Liver (tissue), 10 donors: ENCODE measurements at places on chromosomes 16 and 17.
A peak's percentile ranks its signal among the peaks of the same experiment; 100 is the strongest.

DNA sequence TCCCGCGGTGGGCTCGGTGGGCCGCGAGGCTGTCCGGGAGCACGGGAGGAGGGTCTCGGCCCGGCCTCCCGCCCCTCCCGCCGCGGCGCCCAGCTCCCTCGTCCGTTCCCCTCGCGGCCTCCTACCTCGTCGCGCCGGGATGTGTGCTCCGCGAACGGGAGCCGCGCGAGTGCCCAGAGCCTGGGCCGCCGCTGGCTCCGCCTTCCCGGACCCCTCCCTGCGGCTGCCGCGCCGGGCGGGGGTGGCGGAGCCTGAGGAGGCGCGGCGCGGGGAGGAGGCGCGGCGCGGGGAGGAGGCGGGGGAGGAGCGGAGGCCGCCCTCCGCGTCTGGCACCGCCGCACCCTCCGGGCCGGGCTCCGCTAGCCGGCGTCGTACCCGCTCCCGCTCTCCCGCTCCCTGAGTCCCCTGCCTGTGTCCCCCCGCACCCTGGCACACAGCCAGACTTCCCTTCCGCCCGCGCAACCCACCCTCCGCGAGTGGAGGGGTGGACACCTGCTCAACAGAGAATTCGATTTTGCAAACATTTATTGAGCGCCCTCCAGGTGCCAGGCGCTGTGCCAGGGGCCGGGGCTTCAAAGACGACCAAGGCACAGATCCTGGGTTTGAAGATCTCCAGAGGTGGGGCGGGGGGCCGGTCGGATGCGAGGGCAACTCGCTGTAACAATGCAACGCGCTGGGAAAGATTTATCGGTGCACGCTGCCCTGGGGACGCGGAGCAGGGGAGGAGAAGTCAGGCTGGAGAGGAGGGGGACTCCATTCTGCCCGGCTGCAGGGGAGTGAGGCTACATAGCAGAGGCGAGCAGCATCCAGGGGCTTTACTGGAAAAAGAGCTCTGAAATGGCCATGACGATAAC, at the start of gene MPP3:
Gene MPP3 (minus strand): TSS at position 171 of the 854 bp plus-strand sequence. CDS start 1,240 bp downstream, outside the sequence.
- DNase-seq, result peak; percentile 46

GRCh38 chr16:9844361-9844760, 337.9 kb downstream of the GRIN2A start:
- no peak for DNase-seq

- peak; percentile 41 for DNase-seq
Measured at GRCh38 chr16:78249056-78249455, 149.6 kb downstream of the WWOX start.

DNA sequence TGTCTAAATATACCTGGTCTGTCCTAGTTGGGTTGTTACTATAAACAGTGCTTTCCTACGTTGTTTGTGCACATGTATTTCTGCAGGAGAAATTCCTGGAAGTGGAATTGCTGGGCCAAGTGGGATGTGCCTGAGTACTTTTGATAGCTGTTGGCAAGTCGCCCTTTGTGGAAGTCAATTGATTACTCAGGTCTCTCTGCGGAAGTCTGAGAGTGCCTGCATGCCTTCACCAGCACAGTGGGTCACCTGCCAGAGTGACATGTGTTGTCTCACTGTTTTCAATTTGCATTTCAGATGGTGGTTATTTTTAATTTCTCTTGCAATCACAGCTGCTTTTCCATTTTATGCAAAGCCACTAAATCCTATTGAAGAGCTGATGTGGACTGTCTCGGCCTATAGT, 2.3 kb upstream of the MVD start:
- DNase-seq, result no peak

DNA sequence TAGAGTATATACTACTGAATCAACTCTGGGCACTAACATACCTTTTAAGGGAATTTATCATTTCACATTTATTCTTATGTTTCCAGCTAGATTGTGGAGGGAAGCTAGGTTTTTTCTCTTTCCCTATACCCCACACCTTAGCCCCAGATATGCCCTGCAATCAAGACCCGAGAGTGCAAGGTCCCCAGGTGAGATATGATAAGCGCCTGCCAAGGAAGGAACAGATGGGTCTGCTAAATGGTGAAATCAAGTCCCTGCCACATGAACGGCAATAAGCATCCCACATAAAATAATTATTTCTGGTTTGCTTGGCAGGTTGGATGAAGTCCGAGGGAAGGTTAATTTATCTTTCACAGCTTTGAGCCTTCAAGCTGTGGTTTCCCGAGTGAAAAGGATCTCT, 195.5 kb downstream of the TOX3 start:
- DNase-seq, result no peak

- DNase-seq, result no peak
Measured at GRCh38 chr16:21937336-21937829, 15.8 kb upstream of the UQCRC2 start.

GRCh38 chr16:8694795-8695728, 20.6 kb downstream of the ABAT start:
- DNase-seq, result no peak

GRCh38 chr17:16879686-16880085, 92.2 kb downstream of the TNFRSF13B start:
- DNase-seq, result no peak

GRCh38 chr17:32010114-32010513, 2.9 kb downstream of the LRRC37B start:
- DNase-seq, result no peak

DNA sequence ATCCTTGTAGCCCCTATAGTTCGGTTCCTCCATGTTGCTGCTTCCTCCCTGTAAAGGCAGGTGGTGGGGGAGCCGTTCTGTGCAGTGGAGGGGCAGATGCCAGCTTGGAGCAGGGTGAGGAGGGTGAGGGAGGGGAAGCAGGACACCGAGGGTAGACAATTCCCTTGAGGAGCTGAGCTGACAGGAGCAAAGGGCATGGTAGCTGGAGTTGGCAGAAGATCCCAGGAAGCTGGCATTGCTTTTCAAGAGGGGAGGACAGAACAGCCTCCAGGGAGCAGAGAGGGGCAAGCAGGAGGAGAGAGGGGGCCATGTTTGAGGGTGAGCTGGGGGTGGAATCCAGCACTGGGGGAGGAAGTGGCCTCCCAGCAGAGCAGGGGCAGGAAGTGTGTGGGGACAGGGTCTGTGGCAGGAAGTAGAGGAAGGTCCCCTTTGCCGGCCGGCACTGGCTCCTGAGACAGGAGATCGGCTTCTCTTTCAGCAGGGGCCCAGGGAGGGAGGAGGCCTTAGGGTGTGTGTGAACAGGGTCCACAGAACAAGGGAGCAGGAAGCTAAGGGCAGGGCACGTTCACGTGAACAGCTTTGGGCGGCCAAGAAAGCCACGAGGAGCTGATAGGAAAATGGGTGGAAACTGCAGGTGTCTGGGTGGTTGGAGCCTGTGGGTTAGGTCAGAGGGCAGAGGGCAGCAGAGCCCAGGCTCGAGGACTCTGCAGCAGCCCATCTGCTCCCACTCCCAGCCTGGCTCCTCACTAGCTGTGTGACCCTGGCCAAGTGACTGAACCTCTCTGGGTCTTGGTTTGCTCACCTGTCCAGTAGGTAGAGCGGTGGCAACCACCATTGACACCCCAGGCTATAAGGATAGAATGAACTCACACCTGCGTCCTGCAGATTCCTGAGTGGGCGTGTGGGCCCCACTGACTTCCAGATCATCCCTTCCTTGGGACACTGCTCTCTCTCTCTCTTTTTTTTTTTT, 17.5 kb upstream of the SPNS2 start:
- DNase-seq, result no peak

DNA sequence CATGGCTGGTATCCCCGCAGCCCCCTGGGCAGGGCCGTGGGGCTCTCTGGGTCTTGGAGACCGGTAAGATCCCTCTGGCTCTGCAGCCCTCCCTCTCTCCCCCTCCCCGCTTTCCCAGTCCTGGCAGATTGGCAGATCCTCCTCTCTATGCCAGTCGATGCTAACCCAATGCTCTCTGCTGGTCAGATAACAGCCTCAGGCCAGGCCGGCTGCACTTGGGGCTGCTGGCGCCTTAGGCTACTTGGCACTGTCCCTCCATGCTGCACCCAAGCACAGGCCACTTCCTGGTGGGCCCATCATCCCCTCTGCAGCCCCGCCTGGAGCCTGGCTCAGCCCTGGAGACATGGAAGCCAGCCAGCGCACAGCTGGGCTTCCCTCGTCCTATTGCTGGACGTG, 81.7 kb downstream of the RTN4RL1 start:
- no peak for DNase-seq

DNA sequence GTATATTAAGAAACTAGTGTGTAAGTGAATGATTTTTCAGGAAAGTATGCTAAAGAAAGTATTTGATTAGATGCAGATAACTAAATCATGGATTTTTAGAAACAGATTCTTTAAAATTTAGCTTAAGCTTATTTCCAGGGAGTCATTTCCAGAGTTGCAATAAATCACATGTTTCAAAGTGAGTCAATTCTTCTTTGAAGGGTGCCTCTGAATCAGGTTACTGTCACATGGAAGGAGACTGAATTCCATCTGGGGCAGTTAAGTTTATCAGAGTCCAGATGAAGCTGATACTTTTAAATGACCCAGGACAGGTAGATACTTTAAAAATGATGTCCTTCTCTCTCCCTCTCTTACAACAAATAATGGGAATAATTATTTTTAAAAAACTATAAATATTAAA, 5.0 kb downstream of the MFSD11 start:
- DNase-seq, result no peak

GRCh38 chr16:65201511-65201910, 79.6 kb upstream of the CDH11 start:
- DNase-seq, result no peak

GRCh38 chr17:68753985-68754769, 153.0 kb upstream of the FAM20A start:
- no peak for DNase-seq

DNA sequence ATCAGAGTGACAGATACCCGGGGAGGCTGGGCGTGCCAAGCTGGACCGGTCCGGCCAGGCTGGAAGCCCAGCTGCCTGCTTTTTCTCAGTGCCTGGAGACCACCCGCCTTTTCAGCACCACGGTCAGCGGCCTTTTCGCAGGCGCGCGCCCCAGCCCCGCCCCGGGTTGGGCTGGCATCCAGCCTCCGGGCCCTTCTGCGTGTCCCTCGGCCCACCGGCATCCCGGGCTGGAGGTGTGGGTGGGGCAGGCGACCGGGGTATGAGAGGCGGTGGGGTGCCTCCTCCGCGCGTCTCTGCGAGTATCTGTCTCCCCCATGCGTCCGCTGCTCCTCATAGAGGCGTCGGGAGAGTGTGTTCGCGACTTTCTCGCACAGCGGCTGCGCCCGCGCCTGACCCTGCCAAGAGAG, 102.5 kb downstream of the MRM1 start:
- peak; percentile 82 for DNase-seq

DNA sequence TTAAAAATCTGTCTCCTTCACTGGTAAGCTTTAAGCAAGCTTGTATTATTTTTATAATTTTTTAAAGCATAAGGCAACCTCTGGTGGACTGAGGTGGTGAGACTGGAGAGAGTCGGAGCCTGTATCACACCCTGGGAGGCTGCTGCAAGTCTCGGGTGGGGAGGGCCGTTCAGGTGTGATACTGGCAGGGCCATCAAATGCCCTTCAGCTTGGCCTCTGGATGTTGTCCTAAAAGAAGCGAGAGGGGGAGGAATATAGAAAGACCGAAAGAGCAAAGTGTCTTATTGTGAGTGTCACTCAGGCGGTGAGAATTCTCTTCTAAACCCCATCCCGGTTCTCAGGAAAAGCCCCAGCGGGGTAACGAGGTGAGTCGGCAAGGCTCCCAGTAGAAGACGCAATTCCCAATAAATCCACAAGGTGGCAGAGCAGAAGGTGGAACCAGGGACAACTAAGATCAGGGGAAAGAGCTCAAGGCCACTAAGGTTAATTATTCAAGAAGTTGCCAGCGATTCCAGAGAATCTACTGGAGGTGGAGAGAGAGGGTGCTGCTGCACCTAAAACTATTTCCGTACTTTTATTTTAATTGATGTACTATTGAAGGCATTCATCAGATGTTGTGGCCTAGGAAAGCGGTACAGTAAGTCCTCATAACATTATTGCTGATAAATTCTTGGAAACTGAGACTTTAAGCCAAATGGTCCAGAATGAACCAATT, 14.1 kb downstream of the C17orf67 start:
- peak; percentile 72 for DNase-seq

DNA sequence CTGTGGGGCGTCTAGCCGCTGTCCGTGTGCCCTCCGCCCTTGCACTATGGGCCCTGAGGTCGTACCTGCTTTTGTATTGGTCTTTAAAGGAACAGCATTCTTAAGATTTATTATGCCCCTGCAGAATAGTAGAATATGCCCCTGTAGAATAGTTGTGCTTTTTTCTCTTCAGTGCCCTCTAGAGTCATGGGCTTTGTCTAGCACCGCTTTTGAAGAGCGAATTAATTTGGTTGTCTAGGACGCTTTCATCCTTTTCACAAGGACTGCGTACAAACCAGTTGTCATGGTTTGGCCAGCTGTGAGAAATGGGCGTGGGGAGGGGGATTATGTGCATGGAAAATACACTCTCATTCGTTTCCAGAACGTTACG, 621 bp downstream of the CEP95 start:
- no peak for DNase-seq

DNA sequence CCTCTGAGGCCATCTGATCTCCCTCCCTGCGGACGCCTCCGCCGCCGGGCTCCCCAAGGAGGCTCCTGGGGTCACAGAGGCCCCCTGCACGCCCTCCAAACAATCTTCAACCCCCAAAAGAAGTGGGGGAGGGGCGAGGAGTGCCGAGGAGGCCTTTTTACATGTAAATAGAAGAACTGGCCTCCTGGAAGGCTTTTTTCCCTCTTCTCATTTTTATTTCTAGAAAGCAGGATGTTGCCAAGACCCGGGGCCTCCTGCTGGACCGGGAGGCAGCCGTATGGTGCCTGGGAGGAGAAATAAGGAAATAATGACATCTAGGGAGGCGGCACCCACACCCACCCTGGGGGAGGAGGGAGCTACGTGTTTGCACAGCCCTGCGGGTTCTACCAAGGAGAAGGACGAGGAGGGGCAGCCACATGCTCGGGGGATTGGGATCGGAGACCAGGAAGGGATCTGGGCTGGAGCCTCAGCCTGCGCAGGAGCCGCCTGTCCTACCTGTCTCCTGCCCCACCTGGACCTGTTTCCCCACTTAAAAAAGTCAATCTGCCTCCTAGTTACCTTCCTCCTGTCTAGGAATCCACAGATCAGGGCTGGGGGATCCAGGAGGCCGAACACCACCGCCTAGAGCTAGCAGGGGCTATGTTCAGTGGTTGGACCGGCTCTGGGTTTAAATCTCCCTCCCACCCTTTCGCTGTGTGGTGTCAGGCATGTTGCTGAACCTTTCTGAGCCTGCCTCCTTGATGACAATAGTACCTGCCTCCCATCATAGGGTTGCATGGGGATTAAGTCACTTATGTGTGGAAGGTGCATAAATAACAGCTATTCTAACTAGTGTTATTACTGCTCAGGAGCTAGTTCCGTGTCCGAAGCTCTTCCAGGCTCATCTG, 175.7 kb upstream of the GSE1 start:
- no peak for DNase-seq
